ENCODE measurements at places on chromosomes 4 and X.

- DNase-seq = no peak
Measured at GRCh38 chrX:15906041-15906943, 51.7 kb upstream of the AP1S2 start.

- DNase-seq = no peak
Measured at GRCh38 chr4:124955476-124955875, 242.9 kb upstream of the ANKRD50 start.

DNA sequence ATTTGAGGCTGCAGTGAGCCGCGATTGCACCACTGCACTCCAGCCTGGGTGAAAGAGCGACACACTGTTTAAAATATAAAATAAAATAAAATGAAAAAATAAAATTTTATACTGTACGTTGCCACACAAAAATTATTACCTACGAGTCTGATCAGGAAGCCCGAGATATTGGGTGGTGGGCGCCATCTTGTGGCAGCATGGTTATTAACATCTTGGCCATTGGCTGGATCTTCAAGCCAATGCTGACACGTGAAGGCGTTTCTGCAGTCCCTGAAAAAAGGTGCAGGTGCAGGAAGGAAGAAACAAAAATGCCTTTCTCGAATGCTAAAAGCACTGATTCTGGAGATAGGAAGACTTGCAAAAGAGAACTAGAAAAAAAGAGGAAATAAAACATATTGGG lies 4.9 kb upstream of the TLR8 start:
- peak; percentile 74 for DNase-seq

DNA sequence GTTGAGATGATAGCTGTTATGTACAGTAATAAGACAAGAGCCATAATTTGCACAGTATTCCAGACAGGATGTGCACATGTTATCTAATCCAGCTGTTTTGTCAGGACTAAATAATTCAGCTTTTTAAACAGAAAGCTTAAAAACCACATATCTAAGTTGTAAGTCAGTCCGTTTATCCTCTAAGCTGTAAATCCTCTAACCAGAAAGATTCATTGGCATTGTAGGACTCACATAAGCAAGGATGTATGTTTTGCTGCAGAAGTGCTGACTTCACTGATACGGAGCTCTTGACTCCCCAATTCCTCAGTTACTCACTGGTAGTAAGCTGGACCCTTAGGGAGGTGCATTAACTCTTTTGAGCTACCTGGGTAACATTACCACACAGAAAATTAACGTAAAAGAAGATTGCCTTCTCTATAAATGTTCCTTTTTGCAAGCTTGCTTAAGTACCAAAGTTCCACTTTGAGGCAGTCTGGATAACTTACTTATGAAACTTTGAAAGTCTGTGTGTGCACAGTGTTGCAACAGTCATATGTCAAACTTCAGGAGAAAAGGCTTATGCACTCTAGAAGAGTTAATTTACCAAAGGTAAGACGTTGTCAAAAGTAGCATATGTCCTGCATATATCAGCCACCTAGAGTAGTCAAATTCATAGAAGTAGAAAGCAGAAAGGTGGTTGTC lies 58.3 kb upstream of the MAGEB2 start:
- no peak for DNase-seq

- no peak for DNase-seq
Measured at GRCh38 chr4:67446811-67447210, 98.5 kb downstream of the CENPC start.

DNA sequence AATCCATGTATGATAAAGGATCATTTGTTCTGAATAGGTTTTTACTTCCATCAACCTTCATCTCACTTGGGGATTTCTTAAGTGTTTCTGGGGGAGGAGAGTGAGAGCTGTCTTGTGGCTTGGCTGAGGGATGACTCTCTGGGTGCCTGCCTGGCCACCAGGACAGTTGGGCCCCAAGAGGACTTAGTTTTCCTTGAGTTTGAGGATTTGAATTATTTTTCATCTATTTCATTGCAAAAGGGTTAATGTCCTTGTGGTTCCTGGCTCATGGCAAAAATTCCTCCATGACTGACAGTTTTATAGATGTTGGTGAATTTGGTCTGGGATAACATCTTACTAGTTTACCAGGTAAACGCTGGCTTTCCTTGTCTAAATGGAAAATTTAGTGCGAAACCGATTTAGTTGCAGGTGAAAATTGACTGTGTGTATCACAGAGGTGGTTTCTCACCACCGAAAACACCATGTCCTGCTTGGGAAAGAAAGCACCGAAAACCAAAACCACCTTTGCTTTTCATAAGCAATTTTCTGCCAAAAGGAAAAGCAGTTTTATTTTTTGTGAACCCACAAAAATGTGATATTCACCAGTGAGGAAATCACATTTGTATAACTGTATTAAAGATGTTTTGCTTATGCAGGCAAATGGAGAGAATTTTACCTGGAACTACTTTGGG lies 331.3 kb upstream of the SFRP2 start:
- DNase-seq = no peak

- DNase-seq = no peak
Measured at GRCh38 chrX:118251271-118251670, 94.6 kb upstream of the WDR44 start.

DNA sequence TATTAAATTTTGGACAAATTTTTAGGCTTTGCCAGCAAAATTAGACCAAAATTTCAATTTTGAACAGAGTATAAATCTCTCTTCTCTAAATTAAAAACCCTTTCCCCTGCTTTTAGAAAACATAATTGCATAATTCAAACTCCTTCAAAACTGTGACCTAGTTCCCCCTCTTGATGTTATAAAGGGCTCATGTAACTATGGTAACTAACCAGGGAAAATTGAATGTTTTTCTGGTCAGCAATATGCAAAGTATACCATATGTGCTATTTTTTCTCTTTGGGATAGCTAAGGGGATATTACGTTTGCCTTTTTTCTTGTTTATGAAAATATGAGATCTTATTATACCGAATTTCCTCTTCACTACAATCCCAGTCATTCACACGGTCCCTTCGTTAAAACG lies 5.1 kb upstream of the ING2 start:
- no peak for DNase-seq

GRCh38 chr4:40990899-40991265 lies 223.5 kb downstream of the APBB2 start:
- DNase-seq = no peak

DNA sequence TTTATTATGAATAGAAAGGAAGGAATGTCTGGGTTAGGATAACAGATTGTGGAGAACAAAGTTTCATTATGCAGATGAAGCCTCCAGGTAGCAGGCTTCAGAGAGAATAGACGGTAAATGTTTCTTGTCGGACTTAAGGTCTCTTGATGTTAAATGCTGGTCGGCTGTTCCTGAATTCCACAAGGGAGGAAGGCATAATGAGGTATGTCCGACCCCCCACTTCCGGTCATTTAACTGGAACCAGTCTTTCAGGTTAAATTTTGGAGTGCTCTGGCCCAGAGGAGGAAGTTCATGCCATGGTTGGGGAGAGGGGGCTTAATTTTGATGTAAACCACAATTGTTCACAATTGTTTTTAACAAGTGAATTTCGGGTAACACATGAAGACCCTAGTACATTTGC lies 158.1 kb upstream of the VCX3A start:
- DNase-seq = no peak

DNA sequence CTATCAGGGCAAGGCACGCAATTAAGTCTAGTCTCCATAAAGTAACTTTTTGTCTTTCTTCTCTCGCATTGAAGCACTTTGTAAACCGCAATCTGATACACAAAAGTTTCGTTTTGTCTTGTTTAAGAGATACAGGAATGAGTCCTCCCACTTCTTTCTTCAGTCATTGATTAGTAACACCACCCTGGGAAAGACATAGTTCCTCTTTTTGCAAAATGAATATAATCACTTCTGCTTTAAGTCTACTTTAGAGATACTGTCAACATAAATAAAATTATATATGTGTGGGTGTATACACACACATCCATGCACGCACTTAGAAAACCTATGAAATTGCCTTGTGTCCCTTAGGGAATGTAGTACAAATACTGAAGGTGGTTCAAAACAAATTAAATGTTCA lies 11.7 kb downstream of the COQ2 start:
- no peak for DNase-seq

GRCh38 chr4:40484346-40485090 lies 145.1 kb downstream of the RBM47 start:
- DNase-seq = no peak
